Lower leg skin (tissue), 4 donors: ENCODE measurements at places on chromosomes 12 and 14. TPM values are rescaled to one million over a fixed set of nuclear protein-coding genes. Genes with fewer than 3 reads are reported as not detected.
A peak's percentile ranks its signal among the peaks of the same experiment; 100 is the strongest.

DNA sequence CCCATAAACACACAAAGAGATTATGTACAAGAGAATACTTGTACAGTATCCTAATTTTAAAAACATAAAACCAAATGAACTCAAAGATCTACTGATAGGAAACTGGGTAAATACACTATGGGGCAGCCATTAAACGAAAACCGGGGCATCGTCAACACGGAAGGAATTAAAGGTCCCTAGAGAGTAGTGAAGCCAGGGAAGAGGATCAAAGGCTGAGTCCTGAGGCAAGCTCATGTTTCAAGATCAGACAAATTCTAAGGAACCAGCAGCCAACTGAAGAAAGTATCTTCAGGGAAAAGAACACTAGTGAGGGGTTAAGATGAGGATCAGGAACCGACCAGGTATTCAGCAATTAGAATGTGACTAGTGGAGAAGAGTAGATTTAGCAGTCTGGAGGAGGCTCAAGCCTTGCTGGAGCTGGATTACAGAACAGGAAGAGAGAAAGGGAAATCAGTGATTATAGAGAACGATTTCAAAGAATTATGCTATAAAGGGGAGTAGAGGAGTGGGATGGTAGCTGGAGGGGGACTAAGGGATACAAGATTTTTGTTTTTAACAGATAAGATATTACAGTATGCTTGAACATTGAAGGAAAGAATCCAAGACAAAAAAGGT is 23.7 kb downstream of the SEL1L start:
- no peak for DNase-seq

DNA sequence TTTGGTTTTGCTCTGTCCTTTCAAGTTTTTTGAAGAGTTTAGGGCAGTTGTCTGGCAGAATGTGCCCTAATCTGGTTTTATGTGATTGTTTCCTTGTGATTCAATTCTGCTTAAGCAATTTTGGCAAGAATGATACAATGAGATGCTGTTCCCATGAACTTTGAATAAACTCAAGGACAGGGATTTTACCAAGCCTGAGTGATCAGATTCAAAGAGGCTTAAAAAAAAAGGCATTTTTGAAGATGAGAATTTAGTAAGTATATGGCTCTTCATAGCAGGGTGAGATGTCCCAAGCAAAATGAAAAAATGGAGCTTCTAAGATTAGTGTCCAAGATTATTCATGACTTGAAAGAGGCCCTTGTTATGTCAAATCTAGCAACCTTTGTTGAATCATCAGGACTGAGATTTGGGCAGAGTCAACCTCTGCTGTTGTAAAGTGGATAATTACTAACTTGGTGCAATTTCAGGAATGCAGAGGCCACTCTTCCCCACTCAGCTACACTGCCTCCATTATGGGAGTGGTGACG is 180.6 kb upstream of the NUDT4 start:
- DNase-seq: no peak

Gene TBC1D30
- total RNA-seq: 1.2 TPM

Gene DHRS2
- not detected for total RNA-seq

Gene FOXG1
- total RNA-seq: not detected

- no peak for DNase-seq
Observed at GRCh38 chr12:80837342-80837978, 100.3 kb downstream of the LIN7A start.

Gene FAM186B
- total RNA-seq: 0.65 TPM

Gene LACRT
- not detected for total RNA-seq

GRCh38 chr12:29711381-29711780 is 72.4 kb downstream of the TMTC1 start:
- no peak for DNase-seq

- no peak for DNase-seq
Observed at GRCh38 chr12:115230606-115231005, 546.6 kb upstream of the TBX3 start.

DNA sequence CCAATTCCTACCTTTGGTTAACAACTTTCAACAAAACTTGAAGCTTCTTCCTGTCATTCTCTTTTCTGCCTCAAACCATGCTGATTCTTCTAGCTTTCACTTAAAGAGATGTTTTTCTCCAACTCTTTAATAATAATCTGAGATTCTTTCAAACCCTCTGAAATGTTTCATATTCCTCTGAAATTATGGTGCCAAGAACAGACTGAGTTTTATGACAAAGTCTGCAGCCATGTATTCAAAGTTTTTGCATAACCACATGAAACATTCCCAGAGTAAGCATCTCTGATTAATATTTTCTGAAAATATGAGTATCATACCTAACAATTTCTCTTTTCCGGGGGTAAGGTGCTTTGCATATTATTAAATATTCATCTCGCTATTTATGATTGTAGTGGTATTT is 59.1 kb upstream of the DCN start:
- no peak for DNase-seq

Gene ISM2
- total RNA-seq: not detected

DNA sequence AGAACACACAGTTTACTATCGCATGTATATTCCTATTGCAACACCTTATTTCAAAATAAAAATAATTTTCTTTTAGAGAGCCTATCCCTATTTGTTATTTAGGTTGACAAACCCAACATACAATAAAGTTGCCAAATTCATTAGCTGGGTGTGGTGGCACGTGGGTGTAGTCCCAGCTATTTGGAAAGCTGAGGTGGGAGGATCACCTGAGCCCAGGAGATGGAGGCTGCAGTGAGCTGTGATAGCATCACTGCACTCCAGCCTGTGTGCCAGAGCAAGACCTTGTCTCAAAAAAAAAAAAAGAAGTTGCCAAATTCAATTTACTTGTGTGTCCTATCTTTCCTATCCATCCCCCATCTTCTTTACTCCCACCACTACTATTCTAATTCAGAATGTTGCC is 23.9 kb downstream of the DENND5B start:
- DNase-seq: no peak

DNA sequence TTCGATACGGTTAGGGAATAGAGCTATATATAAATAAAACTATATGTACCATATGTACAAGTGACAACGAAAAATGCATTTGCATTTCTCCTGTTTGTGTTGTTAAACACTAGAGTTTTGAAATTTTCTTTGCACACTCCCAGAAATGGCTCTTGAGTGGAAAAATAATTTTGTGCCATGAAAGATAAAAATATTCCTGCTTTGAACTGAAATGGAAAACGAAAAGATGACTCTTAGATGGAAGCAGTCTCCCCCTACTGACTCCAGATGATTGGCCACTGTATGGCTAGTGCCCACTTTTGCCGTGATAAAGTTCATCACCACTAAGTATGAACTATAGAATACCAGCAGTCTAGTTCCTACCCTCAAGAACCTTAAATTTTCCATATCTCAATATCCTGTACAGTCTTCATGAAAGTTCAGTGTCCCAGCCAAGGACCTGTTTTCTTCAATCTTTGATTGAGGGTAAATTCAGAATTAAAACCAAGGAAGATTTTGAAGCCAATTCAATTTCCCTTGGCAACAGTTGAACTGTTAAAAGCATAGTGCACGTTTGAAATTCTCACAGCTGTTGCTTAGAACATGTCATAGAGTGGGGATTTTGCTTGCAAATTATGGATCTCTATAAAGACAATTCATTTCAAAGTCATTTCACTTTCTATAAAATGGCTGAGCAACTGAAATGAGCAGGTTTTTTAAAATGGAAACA is 1.6 kb upstream of the PPP2R5E start:
- DNase-seq: peak; percentile 36

Gene ZFYVE26
- total RNA-seq: 13.0 TPM

Gene FITM1
- 1.3 TPM for total RNA-seq

Gene METTL17
- 73.0 TPM for total RNA-seq

DNA sequence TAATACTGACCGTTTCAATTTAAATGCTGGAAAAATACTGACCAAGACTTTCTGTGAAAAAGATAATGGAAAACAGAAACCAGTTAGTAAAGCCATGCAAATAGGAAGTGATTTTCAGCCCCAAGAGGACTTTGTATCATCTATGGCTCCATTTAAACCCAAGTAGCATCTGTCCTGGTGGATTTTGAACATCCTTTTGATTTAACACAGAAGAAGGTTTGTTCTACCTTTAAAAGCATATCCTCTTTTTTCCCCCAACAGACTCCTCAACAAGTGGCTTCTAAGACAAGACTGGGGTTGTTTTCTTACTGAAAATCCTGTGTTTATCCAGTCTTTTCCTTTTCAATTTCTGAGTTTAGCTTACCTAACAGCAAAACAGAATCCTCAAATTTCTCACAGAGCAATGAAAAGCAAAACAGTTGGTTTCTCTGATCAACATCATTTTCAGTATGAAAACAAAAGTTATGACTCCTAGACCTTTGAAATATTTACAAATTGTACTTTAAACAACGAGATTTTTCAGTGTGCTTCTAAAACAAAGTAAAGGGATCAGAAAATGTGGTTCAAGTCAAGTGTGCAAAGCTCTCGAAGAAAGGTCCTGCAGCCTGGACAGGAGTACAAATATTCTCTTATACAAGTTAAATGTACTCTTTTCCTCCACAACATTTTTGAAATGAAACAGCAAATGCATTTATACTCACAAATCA is 2.9 kb downstream of the PHLDA1 start:
- no peak for DNase-seq

GRCh38 chr12:91180582-91181395 is 1.8 kb downstream of the DCN start:
- no peak for DNase-seq

DNA sequence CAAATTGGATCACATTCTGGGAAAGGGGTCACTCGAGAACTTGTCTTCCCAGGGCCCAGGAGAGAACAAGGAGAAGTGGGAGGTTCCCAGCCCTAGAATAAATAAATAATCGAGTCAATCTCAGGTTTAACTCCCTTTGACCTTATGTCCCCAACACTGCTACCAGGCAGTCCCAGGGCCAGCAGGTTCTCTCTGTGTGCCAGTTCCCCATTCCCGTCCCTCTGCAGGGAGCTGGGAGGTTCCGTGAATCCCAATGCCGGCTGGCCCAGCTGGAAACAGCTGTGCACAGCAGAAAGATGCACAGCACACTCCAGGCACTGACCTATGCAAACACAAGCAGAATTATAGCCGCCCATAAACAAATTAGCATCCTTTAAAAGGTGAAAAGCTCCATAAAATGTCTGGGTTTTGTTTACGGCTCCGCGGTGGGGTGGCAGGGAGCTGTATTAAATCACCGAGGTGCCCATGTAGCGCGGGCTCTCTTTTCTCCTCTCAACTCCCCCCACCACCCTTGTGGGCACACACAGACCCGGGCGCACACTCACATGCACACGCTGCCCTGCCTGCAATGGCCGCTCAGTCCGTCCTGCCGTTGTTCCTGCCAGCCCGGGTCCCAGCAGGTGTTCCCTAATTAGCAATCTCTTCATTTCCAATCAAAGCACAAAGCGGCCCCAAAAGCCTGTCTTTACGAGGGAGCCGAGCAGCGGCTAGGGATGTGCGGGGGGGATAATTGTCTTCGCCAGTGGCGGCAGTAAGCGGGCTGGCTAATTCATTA is 46.6 kb upstream of the ESRRB start:
- DNase-seq: no peak

Gene BICDL1
- total RNA-seq: 190 TPM

- no peak for DNase-seq
Observed at GRCh38 chr14:78455896-78456435, 285.8 kb downstream of the NRXN3 start.

- DNase-seq: no peak
Observed at GRCh38 chr12:124563401-124563800, 4.0 kb downstream of the NCOR2 start.

GRCh38 chr12:13258717-13259119 is 62.2 kb downstream of the EMP1 start:
- no peak for DNase-seq

Gene ACRBP
- 0.42 TPM for total RNA-seq
